ENCODE measurements at places on chromosomes 16 and 17.

DNA sequence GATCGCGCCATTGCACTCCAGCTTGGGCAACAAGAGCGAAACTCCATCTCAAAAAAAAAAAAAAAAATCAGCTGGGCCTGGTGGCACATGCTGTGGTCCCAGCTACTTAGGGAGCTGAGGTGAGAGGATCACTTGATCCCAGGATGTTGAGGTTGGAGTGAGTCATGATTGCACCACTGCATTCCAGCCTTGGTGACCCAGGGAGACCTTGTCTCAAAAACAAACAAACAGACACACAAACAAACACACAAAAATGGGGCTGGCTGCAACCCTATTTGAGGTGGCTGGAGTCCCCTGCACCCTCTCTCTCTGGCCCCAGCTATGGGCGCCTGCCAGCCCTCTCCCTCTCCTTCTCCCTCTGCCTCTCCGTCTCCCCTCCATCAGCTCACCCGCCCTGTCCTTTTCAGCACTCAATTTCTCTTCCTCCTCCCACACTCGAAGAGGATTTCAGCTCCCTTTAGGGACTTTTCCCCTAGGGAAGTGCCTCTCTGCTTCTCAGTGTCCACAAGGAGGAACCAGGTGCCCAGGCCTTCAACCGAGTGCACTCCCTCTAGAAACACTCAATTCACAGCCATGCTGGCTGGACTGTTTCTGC, 17.5 kb upstream of the TFAP4 start:
- DNase-seq = no peak

DNA sequence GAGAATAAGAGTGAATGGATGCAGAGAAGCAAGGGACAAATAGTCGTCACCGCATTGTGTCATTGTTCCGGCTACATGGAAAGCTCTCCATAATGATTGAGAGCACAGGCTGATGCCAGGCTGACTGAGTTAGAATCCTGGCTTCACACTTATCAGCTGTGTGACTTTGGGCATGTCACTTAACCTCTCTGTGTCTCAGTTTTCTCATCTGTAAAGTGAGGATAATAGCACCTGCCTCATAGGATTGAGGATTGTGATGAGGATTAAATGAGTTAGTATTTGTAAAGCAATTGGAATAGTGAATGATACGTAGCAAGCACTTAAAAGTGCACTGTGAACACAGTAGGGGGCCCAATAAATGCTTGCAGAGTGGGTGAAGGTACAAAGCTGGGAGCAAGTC, 45.7 kb upstream of the LYRM9 start:
- no peak for DNase-seq

DNA sequence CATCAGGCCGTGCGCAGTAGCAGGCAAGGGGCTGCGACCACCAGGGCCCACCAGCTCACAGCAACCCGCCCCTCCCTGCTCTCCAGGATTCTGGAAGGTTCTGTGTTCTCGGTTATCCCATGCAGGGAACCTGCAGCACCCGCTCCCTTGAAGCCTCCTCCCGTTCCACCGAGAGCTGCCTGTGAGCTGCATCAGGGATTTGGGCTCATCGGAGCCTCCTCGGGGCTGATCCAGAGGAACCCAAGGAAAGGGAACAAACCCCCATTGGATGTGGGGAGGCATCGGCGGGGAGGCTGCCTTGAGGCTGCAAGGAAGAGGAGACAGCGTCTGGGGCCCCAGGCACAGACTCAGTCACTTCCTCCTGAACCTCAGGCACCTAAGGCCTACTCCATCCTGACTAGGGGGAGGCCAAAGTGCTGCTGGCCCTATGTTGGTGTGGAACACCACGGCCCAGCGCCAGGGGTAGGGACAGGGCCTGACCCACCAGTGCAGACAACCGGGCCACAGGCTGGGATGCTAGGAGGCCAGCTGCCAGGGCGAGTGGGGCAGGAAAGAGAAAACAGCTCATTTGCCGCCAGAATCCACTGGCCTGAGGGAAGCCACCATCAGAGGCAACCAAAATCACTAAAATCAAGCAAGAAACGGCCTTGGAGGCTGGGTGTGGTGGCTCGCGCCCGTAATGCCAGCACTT, 14.4 kb upstream of the LGALS3BP start:
- DNase-seq = no peak

GRCh38 chr17:51059781-51060180, 60.9 kb downstream of the SPAG9 start:
- DNase-seq = no peak

DNA sequence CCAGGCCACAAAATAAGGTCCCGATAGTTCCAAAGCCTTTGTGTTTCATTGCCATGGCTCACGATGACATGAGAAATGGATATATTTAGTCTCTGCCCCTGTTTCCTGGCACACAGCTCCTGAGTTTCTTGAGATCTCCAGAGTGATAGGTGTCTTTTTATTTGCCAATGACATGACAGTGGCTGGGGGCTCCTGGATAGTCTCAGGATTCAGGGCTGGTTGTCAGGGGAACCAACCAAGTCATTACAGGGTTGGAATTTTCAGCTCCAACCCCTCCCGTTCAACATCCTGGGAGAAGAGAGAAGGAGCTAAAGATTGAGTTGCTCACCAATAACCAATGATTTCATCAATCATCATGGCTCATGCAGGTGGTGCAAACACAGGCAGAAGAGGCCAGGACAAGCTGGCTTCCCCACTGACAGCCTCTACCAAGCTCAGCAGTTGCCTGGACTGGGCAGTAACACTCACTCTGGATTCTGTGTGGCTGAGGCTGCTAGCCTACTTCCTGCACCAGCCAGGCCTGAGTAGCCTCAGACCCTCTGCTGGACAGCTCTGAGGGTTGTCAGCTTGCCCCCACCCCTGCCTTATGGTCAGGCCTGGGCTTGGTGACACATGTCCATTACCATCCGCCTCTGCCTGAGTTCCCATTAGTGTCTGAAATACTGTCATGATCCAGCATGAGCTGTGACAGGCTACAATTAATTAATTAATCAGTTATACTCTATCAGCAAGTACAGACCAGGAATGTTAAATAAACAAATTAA, 534.4 kb upstream of the CDH5 start:
- no peak for DNase-seq

GRCh38 chr17:42282478-42283080, 5.7 kb upstream of the STAT5A start:
- DNase-seq = peak; percentile 39

DNA sequence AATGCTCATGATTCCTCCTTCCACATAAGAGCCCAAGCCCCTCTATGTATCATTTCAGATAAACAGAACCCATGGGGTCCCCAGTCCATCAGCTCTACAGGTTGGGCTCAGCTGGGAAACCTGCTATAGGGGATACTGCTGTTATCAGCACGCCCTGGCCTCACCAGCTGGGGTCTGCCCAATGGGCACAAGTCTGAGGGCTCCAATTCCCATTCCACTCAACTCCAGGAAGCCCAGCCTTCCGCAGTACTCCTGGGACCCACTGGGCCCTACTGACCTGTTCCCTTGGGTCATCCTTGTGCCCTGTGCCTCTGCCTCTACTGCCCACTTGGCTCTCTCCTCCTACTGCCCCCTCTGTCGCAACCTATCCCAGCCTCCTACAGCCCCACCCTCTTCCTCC, 16.2 kb upstream of the XYLT2 start:
- no peak for DNase-seq

DNA sequence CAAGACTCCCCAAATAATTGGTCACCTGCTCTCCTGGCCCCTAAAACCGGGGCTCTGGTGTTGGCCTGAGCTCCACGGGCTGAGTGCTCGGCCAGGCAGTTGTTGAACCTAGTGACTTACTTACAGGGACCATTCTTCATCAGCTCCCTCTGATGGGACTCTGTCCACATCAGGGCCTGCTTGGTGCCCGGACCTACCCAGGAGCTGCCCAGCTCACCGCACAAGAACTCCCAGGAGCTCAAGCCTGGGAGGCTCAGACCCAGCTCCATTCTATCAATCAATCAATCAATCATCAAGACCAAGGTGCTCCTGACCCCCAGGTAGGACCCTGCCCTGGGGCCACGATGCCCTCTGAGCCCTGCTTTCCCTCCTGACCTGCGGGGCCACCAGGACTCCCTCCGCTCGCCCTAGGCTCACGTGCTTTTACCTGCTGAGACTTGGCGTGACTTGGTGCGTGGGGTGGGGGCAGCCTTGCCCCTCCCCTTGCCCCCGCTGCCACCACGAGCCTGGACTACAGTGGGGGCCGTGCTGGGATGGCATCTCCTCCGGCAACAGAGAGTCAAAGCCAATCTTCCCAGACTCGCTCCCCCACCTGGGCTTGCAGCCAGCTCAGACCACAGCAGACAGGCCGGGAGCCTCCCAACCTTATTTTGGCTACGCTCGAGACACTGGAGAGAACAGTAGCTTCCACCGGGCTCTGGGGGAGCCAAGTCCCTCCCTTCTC, 15.7 kb downstream of the IL34 start:
- no peak for DNase-seq

GRCh38 chr17:38861399-38861843, 7.9 kb upstream of the RPL23 start:
- DNase-seq = no peak

- DNase-seq = peak; percentile 48
Observed at GRCh38 chr16:27748868-27749546, 199.1 kb downstream of the KATNIP start.

DNA sequence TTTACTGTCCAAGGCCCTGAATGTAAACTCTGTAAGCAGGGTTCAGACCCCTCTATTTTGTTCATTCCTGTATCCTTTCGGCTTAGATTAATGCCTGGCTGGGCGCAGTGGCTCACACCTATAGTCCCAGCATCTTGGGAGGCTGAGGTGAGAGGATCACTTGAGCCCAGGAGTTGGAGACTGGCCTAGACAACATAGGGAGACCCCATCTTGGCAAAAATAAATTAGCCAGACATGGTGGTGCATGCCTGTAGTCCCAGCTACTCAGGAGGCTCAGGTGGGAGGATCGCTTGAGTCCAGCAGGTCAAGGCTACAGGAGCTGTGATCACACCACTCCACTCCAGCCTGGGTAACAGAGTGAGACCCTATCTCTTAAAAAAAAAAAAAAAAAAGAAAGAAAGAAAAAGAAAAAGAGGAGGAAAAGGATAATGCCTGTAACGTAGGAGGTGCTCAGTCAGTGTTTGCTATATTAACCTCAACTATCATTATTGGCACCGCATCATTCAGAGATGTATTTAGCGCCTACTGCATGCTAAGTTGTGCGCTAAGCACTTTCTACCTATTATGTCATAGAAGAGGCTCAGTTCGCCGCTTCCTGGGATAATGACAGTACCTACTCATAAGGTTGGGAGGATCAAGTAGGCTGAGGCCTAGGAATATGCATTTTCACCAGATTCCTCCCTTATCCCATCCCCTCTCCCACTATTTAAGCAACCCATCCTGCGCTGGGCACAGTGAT, 5.0 kb downstream of the SOCS1 start:
- DNase-seq = no peak

- DNase-seq = no peak
Observed at GRCh38 chr16:56311208-56312027, 113.9 kb downstream of the AMFR start.

DNA sequence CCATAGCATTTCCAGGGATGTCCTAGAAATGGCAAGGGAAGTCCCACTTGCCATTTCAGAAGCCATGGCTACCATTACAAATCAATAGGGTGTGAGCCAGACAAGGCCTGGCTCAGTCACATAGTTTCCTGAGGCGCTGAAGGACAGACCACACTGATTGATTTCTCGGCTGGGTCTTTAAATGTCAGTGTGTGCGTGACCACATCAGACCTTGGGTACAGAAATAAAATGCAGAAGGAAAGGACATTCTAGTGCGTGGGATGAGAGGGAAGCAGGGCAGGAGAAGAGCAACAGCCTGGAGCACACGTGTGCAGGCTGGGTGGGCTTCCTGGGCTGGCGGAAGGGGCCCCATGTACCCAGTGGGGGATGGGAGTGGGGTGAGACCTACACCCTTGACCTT, 58.7 kb upstream of the LYRM9 start:
- DNase-seq = no peak

Measured in activated CD8-positive, alpha-beta memory T cell treated with anti-CD3 and anti-CD28 coated beads, Interleukin-2, amount 10 ng/mL, durations not matched to agents 7 days and 5 days (primary cell).